ENCODE measurements at places on chromosomes 13 and 19.

DNA sequence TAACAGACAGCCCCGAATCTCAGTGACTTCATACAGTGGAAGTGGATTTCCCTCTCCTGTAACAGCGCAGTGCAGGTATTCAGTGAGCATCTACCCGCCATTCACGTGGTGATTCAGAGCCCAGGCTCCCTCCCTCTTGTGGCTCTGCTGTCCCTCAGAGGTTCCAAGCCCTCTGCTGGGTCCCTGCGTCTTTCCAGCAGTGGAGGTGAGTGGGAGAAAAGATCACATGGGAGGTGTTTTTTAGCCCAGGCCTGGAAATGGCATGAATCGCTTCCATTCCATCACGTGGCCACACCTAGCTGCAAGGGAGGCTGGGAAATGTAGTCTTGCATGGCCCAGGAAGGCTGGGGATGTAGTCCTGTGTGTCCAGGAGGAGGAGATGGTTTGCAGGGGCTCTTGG lies 61.4 kb downstream of the DPF1 start:
- no peak for DNase-seq

DNA sequence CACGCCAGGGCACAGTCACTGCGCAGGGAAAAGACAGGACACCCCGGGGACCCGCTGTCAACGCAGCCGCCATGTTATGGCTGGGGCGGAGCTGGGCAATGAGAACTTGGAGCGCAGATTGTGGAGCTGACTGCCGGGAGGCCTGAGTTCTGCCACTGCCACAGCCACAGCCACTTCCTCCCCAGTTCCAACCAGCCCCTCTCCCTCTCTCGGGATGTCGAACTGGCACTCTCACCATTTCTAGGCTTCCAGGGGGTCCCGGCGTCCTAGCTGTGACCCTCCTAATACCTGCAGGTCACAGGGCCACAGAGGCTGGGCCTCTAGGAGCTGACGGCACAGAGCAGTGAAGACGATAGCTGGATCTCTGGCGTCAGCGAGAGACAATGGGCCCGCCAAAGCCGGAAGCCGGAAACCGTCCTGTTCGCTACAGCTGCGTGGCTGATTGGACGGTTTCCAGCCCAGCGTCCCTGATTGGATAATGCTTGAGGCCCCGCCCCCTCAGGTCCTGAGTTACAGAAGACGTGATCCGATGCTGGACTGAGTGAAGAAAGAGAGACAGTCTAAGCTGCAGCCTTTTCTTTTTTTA lies at the start of gene ZNF506:
TSS of gene ZNF506 (minus strand) at position 385 of the 586 bp plus-strand sequence. CDS start at position 238, 147 bp downstream.
- peak; percentile 98 for DNase-seq

DNA sequence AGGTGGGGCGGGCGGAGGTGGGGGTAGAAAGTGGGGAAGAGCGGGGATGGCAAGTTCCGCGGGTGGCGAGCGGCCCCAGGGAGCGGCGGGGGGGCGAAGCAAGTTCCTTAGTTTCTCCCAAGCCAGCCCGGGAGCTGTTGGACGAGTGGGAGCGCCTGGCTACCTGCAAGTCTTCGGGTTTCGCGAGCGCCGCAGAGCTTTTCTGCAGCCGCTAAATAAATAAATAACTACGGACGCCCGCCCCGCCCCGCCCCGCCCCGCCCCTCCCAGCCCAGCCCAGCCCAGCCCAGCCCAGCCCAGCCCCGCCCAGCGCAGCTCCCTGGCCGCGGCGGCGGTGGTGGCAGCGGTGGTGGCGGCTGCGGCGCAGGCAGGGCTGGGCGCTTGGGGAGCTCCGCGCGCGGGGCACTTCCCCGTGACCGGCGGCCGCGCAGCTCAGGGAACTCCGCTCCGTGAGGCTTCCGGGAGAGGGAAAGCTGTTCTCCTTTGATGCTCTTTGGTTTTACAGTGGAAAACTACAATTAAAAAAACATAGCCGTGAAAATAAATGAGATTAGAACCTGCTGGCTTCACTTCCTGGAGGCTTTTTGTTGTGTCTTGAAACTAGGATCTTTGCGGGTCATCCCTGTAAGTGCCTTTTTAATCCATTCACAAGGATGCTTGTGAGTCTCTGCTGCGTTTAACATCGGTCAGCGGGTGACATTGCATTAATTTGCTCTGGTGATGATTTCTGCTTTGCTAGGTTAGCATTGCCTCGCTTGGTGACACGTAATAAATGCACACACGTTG lies at the start of gene UBE2L5:
TSS of gene UBE2L5 (plus strand) at position 440 of the 786 bp plus-strand sequence. CDS start 5,498 bp downstream, outside the sequence.
- peak; percentile 81 for DNase-seq

GRCh38 chr13:111365149-111366005 lies 44.9 kb downstream of the TEX29 start:
- DNase-seq: no peak

DNA sequence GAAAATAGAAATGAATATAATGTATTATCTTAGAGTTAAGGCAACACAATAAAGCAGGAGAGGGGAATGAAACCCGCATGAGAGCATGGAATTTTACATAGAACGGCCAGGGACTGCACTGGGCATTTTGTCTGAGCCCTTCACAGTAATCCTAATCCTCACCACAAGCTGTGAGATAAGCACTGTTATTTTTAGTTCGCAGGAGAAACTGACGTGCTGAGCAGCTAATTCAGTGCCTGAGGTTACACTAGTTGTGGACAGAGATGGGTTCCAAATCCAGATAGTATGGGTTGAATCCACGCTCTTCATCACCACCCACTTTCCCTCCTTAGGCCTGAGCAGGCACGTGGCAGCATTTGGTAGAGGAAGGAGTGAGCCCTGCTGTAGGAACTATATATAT lies 24.8 kb upstream of the ZNF527 start:
- DNase-seq: no peak

- DNase-seq: no peak
These were observed 954.7 kb downstream of the PCDH9 start for GRCh38 chr13:66275416-66275815.

DNA sequence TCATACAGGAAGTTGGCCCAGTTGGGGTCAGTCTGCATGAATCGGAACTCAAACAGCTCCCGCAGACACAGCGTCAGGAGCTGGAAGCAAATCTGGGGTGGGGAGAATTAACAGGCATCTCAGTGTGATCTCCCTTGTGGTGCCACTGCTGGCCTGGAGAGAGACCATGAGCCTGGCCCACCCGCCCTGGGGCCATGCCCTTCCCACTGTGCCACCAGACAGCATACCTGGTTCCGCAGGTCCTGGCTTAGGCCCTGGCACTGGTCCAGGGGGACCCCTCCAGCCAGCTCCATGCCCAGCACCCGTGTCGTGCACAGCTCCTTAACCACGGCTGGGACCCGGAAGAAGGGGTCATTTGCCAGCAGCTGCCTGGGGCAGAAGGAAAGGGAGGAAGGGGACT lies 9.6 kb upstream of the NUMBL start:
- no peak for DNase-seq

DNA sequence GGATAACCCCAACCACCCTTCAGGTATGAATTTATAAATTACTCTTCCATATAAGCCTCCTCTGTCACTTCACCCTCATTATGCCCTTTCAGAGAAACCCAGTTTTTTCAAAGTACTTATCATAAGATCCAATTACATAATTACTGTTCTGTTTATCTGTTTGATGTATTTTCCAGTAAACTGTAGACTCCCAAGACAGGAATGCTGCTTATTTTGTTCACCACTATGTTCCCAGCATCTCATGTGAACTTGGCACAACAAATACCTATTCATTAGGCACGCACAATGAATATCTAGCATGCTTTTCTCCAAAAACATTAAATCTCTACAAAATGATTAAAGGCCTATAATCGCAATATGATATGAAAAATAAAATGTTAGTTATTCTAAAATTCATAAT lies 13.2 kb downstream of the ENOX1 start:
- DNase-seq: no peak

GRCh38 chr19:38209671-38210457 lies 14.2 kb downstream of the DPF1 start:
- no peak for DNase-seq

DNA sequence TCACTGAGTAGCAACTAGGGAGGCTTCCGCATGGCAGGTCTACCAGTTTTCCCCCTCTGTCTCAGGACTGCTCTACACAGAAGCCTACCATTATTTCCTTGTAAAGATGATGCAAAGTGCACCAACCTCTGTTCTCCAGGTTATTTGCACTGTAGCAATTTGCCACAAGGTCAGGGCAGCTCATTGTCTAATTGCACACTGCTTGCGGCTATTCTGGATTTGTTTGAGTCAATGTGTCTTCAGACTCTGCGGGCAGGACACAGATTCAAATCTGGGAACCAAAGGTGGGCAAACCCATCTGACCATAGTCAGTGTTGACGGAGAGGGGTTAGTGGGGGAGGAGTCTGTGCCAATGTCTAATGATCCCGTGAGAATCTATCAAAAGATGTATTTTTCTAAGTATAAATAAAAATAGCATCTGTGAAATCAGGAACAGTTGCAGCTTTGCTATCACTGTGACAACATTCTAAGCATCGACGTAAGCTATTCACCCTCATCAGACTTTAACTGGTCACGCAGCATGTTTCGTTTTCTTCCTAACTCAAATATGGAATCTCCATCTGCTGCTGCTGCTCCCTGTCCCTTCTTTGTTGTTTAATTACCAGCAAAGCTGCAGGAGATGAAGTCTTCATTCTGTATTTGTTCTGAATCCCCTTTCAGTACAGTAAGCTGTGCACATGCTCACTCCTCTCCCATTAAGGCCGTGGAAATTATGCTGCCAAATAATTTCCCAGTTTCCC lies 26.4 kb downstream of the CYSLTR2 start:
- DNase-seq: no peak

DNA sequence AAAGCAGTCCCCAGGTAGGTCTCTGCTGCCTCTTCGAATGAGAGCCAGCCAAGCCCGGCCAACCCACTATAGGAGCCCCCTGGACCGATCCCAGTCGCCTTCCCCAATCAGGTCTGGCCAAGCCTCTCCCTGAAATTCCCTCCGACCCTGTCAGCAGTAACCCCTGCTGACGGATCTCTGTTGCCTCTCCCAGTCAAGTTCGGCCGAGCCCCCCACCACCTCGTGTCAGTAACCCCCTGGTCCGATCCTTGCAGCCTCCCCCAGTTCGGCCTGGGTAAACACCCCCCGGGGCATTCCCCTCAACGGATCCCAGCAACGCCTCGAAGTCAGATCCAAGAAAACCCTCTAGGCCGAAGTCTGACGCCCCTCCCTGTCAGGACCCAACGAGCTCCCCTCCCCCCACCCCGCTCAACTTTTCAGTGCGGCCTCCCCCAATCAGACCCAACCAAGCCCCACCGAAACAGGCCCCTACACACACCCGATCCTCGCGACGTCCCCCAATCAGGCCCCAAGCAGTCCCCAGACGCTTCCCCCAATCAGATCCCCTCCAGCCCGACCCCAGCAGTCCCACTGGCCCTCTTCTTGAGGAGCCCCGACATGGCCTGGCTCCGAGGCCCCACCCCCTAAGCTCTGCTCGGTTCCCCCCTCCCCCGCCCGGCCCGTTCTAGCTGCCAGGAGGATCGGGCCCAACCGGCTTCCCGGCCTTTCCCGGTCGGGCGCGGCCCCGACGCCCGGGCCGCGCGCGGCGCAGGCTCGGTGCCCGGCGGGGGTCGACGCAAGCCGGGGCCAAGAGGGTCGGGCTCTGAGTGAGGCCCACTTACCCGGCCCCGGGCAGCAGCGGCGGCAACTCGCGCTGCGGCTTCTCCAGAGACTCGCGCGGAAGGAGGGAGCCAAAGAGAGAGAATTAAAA lies 1.8 kb downstream of the TNPO2 start:
- DNase-seq: peak; percentile 68

GRCh38 chr13:91212231-91212630 lies 135.3 kb upstream of the MIR17HG start:
- no peak for DNase-seq

DNA sequence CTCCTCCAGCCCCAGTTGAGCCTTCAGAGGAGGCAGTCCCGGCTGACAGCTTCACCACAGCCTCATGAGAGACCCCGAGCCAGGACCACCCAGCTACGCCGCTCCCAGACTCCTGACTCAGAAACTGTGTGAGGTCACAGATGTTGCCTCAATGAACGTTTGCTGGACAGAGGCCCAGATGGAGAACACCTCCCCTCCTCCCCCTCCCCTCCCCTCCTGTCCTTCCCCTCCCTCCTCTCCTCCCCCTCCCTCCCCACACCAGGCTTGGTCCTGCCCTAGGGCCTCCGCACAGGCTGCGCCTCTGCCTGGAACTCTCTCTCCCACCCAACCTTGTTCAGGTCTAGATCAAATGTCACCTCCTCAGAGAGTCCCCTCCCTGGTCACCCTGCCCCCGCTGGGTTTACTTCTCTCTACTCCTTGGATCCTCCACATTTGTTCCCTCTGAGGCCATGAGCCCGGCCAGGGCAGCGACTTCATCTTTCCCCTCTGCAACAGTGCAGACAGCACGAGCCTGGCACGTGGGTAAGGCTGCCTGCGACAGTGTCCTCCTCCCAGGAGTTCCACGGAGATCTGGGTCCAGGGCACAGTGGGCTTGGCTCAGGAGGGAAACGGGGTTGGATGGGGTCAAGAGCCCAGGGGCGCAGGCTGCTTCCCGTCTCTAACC lies 17.4 kb downstream of the PIP5K1C start:
- DNase-seq: no peak

DNA sequence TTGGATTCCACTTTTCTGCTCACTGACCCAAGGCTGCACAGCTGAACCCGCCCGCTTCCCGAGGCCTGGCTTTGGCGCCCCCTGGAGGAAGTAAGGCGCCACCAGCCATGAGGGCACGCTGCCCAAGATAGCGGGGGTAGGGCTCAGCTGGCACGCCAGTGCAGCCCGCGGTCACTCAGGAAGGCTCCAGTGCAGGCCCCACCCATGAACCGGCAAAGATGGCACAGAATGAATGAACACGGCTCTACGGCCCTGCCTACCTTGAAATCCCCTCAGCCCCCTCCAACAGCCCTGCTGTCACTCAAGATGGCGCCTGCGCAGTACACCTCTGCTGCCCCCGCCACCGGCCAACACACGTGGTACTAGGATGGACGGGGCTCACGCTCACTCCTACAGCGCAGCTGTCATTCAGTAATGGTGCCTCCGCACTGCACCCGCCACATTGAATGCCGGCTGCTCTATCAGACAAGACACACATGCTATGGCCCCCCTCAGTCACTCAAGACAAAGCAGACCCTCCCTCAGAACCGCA lies 3.0 kb downstream of the PEG3 start:
- no peak for DNase-seq

- no peak for DNase-seq
These were observed 136.4 kb upstream of the HTR2A start for GRCh38 chr13:47033216-47033615.

DNA sequence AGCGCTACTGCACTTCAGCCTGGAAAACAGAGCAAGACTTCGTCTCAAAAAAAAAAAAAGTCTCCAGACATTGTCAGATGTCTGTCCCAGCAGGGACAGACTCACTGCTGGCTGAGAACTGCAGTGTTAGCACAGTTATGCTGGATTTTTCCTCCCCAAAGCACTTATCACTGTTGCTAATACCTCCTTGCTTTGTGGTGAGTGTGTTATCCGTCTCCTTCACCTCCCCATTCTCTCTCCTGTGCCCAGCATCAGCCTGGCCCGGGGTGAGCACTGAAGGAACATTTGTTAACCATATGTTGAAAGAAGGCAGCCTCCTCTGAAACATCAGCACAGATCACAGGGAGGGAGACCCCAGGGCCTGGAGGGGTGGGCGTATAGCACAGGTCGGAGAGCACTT lies 11.3 kb downstream of the MYO9B start:
- DNase-seq: no peak

- DNase-seq: no peak
These were observed 22.8 kb upstream of the ZBTB7A start for GRCh38 chr19:4089400-4089908.
